ENCODE measurements at places on chromosomes 1 and 21.
A peak's percentile ranks its signal among the peaks of the same experiment; 100 is the strongest.

DNA sequence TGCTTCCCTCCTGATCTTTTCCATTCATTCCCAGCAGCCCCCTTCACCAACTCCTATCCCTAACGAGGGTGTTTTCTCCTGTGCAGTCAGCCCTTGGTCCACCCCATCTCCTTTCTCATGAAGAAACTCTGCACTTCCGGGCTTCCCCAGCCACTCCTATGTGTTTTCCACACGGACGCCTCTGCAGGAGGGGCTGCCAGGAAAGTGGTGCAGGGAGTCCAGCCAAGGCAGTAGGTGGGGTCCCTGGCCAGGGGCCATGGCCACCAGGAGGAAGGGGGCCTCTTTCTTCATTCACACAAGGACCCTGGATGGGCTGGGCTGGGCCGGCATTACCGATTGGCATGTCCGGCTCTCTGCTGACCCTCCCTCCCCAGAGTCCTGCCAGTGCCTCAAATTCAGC lies 72.8 kb upstream of the EFHD2 start:
- no peak for DNase-seq

DNA sequence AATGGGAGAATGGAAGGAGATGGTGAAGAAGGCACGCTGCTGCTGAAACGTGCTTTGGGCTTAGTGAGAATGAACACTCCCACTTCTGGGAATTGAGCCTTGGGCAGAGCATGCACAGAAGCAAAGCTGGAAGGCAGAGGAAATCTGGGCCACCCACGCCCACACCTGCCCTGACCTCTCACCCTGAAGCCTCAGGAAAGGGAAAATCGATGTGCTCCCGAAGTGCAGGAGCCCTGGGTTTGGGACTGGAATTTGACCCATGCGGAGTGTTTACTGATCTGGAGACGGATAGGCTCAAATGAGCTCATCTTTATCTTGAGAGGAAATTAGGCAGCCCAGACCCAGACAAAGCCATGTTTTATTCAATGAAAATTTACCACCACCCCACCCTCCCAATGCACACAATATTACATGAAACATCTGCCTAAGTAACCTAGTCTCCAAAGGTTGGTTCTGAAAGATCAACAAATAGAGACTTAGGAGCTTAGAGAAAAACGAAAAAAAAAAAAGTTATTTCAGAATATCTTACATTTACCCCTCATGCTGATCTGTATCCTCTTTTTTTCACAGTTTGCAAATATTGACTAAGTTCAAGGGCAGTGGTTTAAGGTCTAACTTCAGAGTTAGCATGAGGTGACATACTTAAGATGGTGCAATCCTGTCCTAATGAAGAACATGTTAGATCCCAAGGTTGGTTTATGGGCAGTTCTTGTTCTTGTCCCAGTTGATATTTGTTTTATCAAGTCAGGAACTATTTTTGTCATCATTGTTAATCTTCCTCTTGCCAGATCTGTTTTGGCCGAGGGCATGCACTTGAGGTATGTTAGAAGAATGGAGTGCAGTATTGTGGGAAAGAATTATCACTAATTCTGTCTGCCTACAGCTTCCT lies 63.0 kb downstream of the PROX1 start:
- DNase-seq: no peak

DNA sequence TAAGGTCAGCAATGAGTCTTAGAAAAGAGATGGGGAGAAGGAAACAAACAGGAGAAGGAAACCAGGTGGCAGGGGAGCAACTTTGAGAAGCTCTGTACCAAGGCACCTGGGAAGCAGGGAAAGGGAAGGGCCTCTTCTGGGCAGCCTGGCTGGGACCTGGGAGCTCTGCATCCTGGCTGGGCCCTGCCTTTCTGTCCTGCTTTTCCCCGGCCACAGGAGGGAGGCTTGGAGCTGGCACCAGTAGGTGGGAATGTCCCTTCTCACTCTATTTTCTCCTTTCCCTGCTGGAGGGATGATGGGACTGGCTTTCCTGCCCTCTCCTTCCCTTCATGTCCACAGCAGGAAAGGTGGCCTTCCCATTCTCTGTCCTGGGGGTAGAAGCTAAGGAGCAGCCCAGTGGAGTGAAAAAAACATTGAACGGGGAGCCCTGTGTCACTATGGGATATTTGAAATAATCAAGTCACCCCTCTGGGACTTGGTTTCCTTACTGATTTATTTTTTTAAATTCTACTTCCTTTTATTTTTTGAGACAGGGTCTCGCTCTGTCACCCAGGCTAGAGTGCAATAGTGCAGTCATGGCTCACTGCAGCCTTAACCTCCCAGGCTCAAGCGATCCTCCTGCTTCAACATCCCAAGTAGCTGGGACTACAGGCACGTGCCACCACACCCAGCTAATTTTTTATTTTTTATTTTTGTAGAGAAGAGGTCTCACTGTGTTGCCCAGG lies 5.1 kb upstream of the NES start:
- DNase-seq: no peak

DNA sequence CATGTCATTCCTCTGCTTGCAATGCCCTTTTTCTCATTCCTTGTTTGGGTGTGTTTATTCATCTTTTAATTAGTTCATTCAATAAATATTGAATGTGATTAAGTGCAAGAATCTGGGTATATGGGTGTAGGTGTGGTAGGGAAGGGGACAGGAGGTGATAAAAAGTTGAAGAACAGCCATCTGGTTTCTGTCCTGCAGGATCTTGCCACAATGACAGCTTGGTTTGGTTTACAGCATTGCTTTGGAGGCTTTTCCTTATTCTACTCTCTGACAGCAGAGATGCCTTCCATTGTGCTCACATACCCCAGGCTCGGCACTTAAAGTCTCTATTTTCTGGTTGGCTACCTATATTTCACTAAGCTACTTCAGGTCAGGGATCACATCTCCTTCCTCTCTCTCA lies 3.0 kb upstream of the REG4 start:
- DNase-seq: no peak

- DNase-seq: no peak
Measured at GRCh38 chr1:89261926-89262515, 10.6 kb downstream of the GBP5 start.

GRCh38 chr21:45021428-45022347 lies 52.7 kb upstream of the ADARB1 start:
- DNase-seq: no peak

GRCh38 chr1:226444901-226445300 lies 37.0 kb upstream of the PARP1 start:
- DNase-seq: peak; percentile 75

GRCh38 chr1:46041974-46042373 lies 90.5 kb downstream of the PIK3R3 start:
- DNase-seq: no peak

DNA sequence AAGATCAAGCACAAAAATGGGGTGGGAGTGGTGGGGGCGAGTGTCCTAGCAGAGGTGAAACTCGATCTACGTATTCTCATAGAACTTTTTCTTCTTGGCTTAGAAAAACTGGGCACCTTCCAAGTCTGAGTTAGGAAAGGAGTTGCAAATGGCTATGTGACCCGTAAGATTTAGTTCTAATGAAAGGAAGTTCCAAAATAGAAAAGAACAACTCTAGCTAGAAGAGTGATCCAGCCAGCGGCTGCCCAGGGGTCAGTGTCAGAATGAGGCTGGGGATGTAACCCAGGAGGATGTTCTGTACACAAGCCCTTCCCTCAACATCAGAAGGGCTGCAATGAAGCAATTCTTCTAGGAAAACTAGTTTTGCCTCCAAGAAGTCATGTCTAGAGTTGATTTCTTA lies 5.2 kb downstream of the MTARC1 start:
- DNase-seq: no peak

- DNase-seq: no peak
Measured at GRCh38 chr21:29267666-29268065, 31.1 kb upstream of the BACH1 start.

GRCh38 chr1:183241471-183241870 lies 55.4 kb downstream of the LAMC2 start:
- no peak for DNase-seq

DNA sequence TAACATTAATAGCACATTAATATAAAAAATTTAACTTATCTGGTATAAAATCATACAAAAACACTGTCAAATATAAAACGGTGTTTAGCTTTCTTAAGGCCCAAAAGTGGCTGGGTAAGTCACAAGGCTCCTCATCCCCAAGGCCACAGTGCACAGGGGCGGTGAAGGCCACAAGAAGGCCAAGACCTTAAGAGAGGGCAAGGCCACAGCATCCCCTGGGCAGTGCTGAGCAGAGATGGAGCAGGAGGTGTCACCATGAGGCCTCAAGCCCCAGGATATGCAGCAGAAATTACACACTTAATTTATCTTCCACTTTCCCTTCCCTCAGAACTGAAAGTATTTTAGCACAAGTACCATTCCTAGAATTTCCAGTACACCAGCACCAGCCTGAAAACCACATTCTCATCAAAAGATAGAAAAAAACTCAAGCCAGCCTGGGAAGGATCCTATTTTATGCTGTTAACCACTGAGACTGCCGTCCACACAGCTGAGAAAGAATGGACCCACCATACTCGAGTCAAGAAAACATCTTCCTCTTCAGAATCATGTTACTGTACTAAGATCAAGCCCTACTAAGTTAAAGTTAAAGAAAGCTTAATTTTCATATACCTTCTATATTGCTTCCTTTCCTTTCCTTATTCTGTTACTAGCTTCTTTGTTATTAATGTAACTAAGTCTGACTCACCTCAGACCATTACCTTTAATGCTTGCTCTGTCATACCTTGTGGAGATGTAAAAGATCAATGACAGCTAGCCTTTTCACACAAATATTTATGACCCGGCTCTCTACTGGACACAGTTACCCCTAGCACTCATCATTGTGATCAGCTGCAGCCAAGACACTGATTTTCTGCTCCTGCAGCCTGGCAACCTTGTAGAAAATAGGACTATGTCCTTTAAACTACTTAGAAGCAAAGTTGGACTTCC lies 26.4 kb upstream of the FMO1 start:
- DNase-seq: no peak

DNA sequence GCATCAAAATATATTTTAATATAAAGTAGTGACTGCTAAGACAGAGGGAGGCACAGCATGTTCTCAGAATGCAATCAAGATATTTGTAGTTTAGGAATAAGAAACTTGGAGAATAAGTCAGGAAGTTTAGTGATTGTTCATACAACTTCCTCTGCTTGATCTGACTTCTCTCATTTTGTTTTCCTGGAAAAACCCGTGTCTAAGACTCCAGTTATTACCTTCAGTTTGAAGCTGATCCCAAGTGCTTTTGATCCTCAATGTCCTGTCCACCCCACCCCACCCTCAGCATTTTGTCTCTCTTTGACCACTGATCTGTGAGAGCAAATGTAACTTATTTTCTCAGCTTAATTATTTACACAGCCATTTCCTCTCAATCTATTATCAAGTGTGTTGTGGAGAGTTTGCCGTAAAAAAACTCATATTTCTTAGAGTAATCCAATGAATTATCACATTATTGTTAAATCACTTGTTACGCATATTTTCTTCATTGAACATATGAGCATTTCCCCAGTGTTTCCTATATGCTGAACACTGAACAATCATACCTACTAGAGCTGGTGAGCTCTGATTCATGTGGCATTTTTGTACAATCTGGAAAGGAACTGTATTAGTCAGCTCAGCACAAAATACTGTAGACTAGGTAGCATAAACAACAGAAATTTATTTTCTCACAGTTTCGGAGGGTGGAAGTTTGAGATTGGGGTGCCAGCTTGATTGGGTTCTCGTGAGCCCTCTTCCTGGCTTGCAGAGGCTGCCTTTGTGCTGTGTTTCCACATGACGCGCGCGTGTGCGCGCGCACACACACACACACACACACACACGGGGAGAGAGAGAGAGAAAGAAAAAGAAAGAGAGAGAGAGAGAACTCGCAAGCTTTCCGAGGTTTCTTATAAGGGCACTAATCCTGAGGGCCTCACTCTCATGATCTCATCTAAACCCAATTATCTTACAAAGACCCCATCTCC lies 65.5 kb upstream of the DPYD start:
- peak; percentile 13 for DNase-seq

- no peak for DNase-seq
Measured at GRCh38 chr1:37596182-37596667, 488 bp upstream of the GNL2 start.

DNA sequence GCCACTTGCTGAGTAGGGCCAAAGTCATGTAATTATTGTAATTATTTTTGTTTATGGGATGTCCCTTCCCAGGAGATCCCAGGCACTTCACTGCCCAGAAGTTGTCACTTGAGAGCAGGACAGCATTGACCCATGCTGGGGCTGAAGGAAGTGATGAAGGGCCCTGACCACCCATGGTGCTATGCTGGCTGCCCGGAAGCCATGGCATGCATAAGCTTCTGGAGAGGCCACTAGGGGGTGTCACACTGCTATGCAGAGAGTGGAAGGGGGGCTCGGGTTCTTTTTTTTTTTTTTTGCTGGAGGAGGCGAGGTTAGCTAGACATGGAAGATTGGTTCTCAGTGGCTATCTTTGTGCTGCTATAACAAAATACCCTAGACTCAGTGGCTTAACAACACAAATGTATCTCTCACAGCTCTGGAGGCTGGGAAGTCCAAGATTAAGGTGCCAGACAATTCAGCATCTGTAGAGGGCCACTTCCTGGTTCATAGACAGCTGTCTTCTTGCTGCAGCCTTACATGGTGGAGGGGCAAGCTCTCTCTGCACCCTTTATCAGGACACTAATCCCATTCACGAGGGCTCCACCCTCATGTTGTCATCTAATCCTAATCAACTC lies 84.9 kb downstream of the CNIH3 start:
- DNase-seq: no peak

DNA sequence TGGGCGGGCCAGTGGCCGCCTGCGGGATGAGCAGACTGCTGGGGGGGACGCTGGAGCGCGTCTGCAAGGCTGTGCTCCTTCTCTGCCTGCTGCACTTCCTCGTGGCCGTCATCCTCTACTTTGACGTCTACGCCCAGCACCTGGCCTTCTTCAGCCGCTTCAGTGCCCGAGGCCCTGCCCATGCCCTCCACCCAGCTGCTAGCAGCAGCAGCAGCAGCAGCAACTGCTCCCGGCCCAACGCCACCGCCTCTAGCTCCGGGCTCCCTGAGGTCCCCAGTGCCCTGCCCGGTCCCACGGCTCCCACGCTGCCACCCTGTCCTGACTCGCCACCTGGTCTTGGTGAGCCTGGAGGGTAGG lies 2.1 kb downstream of the B4GALT2 start:
- DNase-seq: no peak

DNA sequence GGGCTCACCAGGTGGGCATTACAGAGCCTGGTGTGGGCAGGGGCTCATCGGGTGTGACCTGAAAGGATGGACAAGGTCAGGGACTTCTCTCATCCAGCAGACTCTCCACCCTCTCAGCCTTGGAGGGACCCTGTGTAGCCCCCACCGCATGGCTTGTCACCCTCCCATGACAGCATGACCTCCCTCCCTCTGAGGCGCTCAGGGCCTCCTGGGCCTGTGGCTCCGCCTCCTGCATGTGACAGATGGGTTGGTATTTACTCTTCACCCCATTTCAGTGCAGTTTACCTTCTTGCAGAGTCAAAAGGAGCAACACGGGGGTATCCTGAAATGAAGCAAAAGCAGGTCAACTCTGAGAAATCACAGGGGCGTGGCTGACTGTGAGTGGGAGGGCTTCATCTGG lies 298.6 kb upstream of the AJAP1 start:
- no peak for DNase-seq

DNA sequence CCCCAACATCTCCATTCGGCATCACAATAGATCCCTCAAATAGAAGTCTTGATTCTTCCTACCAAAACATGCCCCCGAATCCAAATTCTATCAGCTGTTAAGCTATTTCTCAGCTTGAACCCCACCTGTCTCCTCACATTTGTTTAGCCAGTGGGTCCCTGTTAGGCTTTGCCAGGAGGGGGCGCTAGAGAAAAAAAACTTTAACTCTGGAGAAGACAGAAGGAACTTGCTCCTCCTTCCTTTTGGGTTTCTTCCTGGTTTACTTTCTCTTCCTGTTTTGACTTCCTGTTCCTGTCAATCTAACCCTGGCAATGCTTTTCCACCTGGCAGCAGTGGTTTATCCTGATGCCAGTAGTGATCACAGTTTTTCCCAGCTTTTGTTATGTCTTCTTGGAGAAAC lies 95.6 kb upstream of the KCNK1 start:
- DNase-seq: no peak
